ENCODE measurements at places on chromosomes 7 and 10.

DNA sequence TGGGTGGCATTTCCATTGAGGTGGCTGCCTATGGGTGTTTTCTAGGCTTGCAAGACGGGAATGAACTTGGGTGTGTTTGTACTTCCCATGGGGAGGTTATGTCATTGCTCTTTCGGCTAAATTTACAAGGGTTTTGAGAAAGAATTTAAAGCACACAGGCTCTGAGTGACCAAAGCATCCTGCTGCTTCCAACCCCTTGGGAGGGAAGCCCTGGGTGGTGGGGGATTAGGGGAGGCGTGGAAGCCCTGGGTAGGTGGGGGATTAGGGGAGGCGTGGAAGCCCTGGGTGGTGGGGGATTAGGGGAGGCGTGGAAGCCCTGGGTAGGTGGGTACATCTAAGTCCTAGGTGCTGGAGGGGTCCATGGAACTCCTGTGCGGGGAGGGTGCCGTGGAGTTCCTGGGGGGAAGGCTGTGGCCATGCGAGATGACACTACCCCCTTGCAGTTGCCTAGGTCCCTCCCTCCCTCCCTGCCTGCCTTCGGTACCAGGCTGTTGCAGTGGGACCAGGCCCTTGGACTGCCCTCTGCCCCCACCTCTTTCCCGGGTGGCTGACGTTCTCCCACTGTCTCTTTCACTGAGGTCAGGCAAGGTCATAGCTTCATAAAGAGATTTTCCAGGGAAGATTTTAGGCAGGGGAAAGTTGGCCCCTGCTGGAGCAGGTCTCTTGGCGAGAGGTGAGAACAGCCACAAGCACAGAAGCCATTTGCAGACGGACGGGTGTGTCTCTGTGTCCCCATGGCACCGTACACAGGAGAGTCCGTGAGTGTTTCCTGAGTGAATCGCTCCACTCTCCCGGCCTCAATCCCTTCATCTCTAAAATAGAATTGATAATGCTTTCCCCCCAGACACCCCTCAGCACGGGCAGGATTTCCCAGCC, 19.5 kb downstream of the PRF1 start:
- no peak for DNase-seq

DNA sequence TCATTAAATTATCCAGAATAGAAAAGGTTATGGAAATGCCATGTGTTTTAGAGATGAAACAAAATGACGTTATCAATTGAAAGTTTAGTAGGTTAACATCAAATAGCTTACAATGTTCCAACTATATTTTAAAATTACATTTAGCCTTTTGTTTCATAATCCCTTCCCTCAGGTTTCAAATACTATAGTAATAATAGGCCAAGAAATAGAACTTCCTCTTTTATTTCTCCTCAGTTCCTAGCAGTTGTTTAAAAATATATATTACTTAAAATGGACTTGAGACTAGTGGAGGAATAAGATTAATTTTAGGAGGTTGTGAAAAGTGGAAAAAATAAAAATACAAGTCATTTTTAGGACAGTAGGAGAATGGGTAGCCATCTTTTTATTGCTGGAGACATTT, 16.4 kb upstream of the PDSS1 start:
- no peak for DNase-seq

DNA sequence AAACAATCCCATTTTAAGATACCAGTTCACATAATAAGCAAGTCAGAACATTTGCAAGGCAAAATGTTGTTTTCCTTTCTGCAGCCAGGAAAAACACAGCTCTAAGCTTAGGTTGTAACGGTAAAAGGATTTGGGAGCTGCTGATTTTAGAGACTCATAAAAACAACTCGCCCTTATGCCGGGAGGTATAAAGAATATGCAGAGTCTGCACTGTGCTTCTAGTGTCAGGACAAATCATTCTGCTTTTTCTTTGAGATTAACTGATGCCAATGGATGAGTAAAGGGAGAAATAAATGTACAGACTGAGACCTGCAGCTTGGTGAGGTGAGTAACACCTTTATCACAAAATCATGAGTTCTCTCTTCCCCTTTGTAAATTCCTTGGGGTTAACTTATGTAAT, 2.0 kb upstream of the SFR1 start:
- DNase-seq = no peak

DNA sequence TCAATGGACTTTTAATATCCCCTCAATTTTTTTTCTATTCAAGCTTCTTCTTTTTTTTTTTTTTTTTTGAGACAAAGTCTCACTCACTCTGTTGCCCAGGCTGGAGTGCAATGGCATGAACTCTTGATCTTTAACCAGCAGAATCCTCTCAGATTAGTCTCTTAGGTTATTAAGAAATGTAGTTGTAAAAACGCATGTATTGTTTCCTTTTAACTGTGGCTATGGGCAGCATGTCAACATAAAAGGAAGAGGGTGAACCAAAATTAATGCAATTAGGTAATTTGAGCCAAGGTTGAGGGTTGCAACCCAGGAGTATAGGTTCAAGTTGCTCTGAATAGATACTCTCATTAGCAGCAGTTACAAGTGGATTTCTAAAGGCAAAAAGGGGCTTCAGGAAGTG, 4.3 kb upstream of the GSTO1 start:
- no peak for DNase-seq

GRCh38 chr7:73570977-73571376, 7.4 kb downstream of the TBL2 start:
- no peak for DNase-seq

- no peak for DNase-seq
Observed at GRCh38 chr10:132308587-132309470, 1.1 kb upstream of the STK32C start.

- peak; percentile 48 for DNase-seq
Observed at GRCh38 chr10:110671788-110672579, 27.8 kb downstream of the RBM20 start.

DNA sequence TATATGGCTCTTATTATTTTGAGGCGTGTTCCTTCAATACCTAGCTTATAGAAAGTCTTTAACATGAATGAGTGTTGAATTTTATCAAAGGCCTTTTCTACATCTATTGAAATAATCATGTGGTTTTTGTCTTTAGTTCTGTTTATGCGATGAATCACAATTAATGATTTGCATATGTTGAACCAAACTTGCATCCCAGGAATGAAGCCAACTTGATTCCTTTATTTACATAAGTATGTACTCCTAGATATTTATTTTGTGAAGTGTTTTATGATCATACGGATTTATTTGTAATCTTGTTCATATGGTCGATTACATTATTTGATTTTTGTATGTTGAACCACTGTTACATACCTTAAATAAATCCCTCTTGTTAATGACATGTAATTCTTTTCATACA, 244.3 kb upstream of the KCND2 start:
- no peak for DNase-seq

GRCh38 chr10:34889004-34889869, 74.1 kb upstream of the PARD3 start:
- DNase-seq = no peak

GRCh38 chr10:76491216-76491615, 1059.8 kb downstream of the LRMDA start:
- peak; percentile 43 for DNase-seq

GRCh38 chr7:30313793-30314192, 29.4 kb downstream of the ZNRF2 start:
- no peak for DNase-seq

DNA sequence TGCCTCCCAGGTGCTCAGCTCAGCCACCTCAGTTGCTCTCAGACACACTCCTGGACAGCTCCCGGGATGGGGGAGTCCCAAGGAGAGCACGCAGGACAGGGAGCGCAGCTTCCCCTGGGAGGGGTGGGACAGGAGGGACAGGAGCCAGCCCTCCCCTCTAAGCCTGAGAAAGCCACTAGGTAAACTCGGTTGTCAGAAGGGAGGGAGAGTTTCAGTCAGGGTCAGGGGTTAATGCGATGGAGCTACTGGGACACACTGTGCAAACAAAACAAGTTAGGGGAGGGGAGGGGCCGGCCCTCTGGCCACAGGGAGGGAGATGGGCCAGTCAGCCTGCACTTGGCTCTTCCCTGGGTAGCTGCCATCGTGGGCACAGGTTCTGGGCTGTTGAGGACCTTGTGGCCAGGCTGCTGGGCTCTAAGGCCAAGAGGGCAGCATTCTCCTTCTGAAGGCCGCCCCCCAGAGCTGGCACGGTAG, 31.1 kb downstream of the KAZALD1 start:
- DNase-seq = no peak

DNA sequence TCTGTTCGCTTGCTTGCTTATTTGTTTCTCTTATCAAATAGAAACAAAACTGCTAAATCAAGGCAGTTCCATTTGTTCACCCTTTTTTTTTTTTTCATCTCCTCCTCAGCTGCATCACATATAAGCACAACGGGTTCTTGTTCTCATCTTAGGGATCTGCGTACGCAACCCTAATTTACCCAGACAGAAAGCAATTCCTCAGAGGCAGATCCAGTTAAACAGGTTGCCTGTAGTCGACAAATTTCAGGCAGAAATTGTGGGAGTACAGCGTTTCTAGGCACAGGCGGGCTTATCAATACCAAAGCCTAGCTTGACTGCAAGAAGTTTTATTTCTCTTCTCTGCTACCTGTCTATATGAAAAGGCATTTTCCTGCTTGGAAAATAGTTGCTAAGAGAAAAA, 565.4 kb downstream of the NXPH1 start:
- DNase-seq = no peak

- DNase-seq = no peak
Observed at GRCh38 chr10:88106366-88106765, 242.9 kb downstream of the PTEN start.

DNA sequence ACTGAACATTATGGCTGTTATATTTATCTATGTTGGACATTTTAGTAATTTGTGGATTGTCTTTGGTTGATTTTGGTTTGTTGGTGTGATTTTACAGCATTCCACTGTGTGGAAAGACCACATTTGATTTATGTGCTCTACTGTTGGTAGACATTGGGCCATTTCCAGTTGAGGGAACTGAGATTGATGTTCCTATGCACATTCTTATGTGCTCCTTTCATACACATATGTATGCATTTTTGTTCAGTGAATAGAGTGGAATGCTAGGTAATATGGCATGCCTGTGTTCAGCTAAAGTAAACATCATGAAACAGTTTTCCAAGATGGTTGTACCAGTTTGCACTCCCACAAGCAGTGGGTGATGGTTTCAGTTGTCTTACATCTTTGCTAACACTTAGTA, 15.1 kb downstream of the CACNB2 start:
- peak; percentile 48 for DNase-seq

DNA sequence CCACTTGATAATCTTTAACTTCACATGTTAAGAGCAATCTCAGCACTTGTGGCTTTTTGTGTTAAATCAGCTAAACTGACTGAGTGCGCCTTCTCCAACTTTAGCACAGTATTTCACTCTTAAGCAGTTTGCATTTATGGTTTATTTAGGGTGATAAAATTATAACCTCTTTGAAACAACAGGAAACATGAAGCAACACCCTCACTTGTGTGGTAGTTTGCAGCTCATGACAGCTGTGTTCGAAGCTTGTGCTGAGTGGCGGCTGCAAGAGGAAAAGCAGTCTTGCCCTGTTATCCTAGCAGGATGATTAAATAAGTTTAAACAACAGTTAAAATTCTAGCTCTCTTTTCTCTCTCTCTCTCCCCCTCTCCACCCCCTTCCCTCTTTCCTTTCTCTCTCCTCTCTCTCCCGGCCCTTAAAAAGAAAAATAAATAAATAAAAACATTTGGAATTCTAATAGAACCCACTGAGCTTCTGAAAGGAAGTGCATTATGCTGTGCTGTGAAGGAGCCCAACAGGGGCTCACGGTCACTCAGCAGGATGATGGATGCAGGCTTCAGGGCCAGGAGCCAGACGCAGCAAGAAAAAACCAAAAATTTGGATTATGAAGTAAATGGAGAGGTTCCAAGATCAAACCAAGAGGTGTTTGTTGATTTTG, 25.2 kb downstream of the OGDH start:
- no peak for DNase-seq

DNA sequence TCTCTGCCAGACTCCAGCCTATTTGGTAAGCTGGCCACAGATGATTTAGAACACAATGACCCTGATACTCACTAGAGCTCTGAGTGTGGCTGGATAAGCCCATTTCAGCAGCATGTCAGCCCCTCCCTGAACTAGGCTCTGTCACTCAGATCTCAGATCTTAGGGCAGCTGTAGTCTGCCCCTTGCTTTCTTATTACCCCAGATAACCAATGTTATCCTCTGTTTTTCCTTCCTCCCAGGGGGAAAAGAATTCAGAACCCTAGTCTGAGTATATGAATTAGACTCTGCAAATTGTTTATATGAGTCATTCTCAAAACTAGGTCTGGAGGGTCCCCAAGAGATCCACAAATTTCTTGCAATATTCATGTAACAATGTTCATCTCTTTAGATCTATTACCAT, 286.2 kb downstream of the KCNMA1 start:
- DNase-seq = peak; percentile 56

- no peak for DNase-seq
Observed at GRCh38 chr10:35888400-35888799, 246.3 kb upstream of the FZD8 start.

- peak; percentile 2 for DNase-seq
Observed at GRCh38 chr7:78499283-78499682, 700.7 kb downstream of the PHTF2 start.

DNA sequence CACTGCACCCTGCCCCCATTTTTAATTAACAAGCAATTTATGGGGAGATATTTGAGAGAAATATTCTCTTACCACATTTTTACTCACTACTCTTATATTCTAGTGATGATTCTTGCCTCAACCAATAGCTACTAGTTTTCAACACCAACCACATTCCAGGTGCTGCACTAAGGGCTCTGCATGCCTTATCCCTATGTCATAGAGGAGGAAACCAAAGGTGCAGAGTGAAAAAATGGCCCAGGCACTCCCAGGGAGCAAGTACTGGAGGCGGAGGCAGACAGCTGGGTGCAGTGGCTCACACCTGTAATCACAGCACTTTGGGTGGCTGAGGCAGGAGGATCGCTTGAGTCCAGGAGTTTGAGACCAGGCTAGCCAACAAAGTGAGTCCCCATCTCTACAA, 35.5 kb upstream of the TPST1 start:
- peak; percentile 21 for DNase-seq

DNA sequence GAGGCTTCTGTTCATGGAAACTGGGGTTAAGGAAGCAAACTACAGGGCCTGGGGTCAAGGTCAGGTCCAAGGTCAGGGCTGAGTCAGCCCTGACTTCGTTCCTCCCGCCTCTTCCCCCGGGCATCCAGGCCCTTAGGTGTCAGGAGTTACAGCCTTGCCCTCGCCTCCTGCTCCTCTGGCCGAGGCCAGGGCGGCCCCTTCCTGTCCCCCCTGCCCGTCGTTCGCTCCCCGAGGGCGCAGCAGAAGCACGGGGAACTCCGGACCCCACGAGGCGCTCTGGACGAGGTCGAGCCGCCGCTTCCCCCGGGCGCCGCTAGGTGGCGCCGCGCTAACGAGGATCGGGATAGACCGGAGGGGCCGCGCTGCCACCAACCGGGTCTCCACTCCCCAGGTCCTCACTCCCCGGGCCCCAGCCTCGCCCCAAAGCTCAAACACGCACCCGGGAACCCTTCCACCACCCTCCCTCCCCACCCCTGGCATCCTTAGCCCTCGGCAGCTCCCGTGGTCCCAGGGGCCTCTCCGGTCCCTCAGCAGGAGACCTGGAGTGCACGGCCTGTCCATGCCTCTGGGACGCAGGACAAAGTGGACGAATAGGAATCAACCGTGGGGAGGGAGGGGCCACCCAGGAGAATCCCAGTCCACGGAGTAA, 59.2 kb upstream of the MYL10 start:
- peak; percentile 35 for DNase-seq

Measured in amniotic epithelial cell (primary cell).